ENCODE measurements at places on chromosomes 2 and 18.

DNA sequence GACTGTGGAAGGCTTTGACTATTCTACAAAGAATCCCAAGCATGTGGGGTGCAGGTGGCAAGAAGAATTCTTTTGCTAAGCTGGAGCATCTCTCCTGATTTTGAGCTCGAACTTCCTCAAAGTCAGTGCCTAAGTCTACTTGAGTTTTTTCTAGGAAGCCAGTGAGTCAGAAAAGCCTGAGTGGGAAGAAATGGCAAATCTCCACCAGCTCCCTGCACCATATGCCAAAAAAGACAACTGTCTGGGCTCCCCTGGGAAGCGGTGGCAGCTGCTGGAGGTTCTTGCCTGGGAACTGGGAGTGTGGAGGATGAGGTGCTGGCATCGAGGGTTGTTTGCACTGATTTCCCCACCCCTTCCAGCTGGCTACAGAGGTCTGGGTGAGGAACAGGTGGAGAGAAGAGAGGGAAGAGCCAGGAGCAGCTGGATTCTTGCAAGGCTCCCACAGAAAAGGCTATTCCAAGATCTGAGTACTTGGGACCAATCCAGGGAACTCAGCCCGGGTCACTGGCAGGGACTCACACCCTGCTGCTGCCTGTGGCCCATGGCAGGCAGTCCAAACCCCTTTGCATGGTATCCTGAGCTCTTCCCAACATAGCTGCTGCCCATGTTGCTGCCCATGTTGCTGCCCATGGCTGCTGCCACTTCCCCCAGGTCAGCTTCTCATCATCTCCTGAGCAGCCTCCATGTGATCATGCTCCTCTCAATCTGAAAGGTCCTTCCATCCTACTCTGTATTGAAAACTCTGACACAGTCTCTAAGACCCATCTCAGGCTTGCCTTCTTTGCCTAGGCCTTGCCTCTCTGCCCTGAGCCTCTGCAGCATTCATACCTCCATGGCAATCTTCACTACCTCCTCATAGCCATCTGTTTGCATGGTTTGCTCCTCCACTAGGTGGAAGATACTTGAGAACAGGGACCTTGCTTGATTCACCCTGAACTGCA, 128.3 kb upstream of the SPATS2L start:
- DNase-seq: no peak

DNA sequence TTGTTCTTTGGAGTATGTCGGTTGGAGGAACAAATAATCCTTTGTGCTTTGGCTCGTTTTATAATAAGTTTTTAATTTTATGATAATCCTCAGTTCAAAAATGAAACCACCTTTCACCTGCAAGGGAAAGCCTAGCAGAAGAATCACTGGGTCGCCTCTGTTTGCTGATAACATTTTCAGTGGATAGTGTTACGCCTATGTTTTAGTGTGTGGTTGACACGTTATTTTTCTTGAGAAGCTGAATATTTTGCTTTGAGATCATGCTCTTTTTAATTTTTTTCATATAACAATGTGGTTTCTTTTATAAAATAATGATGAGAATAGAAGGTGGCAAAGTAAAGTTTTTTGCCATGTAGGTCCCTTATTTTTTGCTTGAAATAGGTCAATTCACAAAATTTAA, 172.7 kb upstream of the ZEB2 start:
- DNase-seq: no peak

GRCh38 chr2:222298311-222299150, at the start of gene PAX3:
PAX3 (minus strand) TSS chr2:222298998; CDS start chr2:222298615, 383 bp downstream.
- no peak for DNase-seq

GRCh38 chr2:191051825-191052778, 38.1 kb upstream of the STAT1 start:
- DNase-seq: peak; percentile 87

- no peak for DNase-seq
Observed at GRCh38 chr2:109654326-109655050, 40.3 kb downstream of the SOWAHC start.

DNA sequence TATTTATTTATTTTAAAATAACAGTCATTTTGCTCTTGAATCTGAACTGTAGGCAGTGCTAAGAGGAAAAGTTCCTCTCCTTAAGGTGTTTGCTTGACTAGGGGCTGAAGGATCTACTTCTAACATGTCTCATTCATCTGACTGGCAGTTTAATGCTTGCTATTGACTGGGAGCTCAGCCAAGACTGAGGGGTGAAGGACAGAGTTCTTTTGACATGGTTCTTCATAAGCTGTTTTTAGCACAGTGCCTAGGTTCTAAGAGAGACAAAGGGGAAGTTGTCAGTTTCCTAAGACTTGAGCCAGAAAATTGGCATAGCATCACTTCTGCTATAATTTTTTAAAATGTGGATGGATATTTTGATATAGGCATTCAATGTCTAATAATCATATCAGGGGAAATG, 73.0 kb downstream of the COMMD1 start:
- DNase-seq: peak; percentile 88

GRCh38 chr18:3540805-3541548, 91.0 kb downstream of the TGIF1 start:
- no peak for DNase-seq

DNA sequence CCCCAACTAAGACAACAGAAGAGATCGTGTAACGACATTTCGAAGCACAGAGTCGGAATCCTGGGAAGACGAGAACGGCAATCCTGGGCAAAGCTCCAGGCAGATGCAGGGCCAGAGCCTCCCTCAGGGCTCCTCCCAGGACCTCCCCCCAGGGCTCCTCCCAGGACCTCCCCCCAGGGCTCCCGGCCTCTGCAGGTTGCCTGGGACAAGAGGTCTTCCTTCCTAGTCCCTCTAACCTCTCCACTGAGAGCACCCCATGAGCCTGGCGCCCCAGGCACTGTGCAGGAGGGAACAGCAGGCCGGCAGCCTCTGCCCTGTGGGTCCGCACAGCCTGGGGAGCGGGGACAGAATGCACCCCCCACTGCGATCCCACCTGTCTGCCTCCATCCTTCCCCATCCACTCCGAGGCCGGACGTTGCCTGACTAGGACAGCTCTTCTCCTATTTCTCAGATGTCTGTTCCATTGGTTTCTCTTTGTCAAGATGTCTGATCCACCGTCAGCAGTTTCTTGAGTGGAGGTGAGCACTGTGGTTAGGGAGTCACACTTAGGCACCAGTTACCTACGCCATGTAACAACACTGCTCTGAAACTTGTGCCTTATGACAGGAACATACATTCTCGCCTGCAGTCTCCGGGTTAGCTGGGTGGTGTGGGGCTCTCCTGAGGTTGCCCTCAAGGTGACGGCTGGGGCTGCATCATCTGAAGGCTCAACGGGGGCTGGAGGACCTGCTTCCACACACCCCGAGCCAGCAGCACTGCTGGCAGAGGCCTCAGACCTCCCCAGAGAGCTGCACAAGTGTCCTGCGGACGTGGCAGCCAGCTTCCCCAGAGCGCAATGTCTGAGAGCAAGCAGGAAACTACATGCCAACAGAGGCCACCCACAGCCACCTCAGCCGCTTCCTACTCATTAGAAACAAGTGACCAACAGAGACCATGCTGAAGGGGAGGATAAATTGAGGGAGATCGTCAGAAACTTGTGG, 28.9 kb downstream of the ADI1 start:
- DNase-seq: no peak

DNA sequence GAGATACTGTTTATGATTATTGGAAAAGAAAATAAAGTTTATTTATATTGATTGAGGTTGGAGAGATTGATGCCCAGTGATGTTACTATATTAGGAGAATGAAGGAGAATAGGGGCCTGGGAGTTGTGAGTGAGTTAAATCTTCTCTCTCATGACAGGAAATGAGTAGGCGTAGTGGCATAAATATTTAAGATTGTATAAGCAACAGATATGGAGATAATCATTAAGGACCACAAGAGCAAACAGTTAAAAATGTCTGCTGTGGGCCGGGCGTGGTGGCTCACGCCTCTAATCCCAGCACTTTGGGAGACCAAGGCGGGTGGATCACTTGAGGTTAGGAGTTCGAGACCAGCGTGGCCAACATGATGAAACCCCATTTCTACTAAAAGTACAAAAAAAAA, 62.7 kb downstream of the PTRHD1 start:
- no peak for DNase-seq

- no peak for DNase-seq
Observed at GRCh38 chr2:30448866-30449265, 1.8 kb downstream of the LCLAT1 start.

GRCh38 chr2:25711675-25712354, 38.4 kb upstream of the DTNB start:
- DNase-seq: no peak

DNA sequence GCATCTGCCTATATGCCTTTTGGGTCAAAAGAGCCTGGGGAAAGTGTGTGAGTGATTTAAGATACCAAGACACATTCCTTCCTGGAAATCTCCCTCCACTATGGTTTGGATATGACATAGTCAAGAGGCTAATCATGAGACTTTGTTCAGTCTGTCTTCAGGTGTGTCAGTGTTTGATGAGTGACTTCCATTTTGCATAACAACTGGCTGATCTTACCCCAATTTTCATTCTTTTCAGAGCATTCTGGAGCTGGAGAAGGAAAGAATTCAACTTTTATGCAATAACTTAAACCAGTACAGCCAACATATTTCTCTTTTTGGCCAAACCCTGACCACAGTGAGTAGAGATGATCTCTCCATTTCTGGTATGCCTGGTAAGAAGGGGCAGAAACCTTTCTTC, 39.4 kb downstream of the SPC25 start:
- no peak for DNase-seq

- no peak for DNase-seq
Observed at GRCh38 chr18:56332371-56332770, 306.0 kb downstream of the TXNL1 start.

GRCh38 chr2:3041841-3042600, 335.6 kb downstream of the EIPR1 start:
- no peak for DNase-seq

DNA sequence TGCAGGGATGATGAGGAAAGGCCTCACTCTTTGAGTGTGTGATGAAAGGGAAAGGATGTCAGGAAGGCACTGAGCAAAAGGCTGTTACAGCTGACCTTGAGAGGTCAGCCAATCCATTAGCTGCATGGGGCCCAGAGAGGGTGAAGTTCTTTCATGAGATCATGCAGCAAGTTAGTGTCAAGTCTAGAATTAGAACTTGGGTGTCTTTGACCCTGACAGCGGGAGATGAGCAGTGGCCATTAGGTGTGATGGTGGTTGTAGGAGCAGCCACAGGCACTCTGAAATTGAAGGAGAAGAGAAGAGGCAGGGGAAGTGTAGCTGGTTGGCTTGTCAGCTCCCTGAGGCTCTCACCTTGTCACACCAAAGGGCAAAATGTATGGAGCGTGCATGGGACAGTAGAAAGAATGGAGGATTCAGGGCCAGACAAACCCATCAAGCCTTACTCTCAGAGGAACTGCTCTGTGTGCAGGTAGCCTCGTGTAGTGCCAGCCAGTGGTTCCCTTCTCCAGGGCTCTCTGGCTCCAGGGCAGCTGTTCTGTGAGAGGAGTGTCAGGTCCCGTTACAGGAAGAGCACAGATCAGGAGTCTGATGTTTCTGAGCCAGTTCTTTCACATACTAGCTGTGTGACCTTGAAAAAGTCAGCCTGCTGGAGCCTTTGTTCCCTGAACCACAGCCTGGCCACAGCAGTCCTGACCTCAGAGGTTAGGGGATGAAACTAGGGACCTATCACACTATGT, 35.9 kb downstream of the MAP4K4 start:
- no peak for DNase-seq

- DNase-seq: no peak
Observed at GRCh38 chr2:234611209-234611608, 114.3 kb upstream of the ARL4C start.

- DNase-seq: no peak
Observed at GRCh38 chr18:2984703-2985261, 28.2 kb downstream of the LPIN2 start.

- no peak for DNase-seq
Observed at GRCh38 chr18:4781873-4782272, 326.8 kb upstream of the DLGAP1 start.

Measured in GF-D8 (cell line).